ENCODE measurements at places on chromosomes 6 and 20.

GRCh38 chr20:25295386-25296093, 47.7 kb downstream of the PYGB start:
- DNase-seq, result no peak

DNA sequence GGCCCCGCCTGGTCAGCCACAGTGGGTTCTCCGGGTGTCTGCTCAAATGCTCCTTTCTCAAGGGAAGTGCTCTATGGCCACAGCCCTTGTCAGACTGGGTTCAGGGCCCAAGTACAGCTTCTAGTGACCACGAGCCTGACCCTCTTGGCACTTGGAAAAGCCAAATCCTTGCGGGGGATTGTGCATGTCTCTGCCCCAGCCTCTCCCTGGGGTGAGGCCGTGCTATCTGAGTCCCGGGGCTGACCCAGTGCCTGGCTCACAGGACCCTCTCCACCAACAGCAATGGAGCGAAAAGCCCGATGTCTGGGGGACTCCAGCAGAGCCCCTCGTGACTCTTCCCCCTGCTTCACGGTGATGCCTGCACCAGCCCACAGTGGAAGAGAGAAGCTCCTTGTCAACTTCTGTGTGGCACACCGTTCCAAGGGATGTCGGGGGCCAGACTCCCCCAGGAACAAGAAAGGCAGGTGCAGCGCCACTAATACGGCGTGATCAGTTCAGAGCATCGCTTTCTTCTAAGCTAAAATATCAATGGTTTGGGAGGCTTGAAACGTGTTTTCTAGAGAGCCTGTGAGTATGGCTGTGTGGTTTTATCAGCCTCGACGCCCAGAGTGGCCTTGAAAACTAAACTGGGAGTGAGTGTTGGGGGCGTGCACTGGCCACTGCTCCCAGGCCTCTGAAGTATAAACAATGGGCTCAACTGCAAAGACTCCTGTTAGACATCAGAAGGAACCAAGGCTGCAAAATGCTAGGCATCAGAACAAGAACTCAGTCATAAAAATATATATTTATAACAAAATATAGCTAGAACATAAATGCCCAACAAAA, 51.9 kb downstream of the DLL1 start:
- DNase-seq, result no peak

DNA sequence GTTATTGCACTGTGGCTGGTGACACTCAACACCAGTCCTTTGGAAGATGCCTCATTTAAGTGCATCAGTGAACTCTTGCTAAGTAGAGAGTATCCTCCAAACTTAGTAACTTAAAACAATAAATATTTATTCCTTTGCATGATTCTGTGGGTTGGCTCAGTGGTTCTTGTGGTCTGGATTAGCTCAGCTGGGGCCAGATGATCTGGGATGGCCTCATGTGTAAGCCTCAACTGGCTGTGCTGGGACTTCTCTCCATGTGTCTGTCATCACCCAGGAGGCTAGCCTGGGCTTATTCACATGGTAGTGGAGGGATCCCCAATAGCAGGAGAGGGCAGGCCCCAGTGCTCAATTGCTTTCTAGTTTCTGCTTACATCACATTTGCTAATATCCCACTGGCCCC, 8.3 kb downstream of the LRRN4 start:
- DNase-seq, result no peak

DNA sequence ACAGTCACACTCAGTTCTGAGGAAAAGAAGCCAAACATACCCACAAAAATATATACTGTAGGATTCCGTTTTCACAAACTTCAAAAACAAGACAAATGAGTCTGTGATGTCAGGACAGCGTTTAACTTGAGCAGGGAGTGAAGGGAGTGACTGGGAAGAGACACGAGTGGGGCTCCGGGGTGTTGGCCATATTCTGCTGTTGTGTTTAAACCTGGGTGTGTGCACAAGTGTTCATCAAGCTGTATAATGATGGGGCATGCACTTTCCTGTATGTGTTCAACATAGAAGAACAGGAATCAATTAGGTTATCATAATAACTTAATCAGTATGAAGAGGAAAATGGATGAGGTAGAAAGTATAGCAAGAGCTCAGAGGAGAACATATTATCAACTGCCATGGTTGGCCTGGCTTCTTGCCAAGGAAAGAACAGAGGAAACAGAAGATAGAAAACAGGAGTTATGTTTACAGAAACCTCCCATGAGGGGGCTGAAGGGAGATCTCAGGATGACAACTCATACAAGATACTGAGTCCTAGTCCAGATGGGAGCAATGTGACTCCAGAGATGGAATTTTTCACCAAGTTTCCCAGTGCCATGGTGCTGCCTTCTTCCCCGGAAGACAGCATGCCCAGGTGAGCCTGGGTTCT, 15.1 kb upstream of the AFDN start:
- DNase-seq, result peak; percentile 14

DNA sequence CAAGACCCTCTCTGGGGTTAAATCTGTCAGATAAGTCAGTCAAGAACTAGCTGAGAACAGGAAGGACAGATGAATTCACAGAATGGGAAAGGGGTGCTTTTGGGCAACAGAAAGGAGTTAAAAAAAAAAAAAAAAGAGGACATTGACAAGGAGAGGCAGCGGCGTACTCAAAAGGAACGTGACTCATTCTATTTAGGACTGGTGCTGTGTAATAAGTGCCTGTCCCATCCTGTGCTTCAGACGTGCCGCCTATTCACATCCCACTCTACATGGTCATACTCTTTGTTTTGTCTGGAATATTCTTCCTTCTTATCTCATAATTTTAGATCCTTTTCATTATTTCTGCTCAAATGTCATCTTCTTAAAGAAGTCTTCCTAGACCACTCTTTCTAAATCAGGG, 101.1 kb upstream of the EMILIN3 start:
- no peak for DNase-seq

DNA sequence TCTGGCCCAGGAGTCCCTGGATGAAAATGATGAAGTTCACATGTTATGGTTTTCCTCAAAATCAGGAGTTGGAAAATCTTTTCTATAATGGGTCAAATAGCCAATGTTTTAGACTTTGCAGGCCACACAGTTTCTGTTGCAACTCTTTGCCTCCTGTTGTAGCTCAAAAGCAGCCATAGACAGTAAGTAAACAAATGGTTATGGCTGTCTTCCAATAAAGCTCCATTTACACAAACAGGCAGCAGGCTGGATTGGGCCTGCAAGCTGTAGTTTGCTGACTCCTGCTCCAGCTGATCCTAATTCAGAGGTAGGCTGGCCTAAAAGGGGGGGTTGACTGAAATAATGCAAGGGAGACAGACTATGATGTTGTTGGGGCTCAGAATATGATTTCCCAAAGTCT, 33.0 kb downstream of the METTL24 start:
- peak; percentile 64 for DNase-seq

GRCh38 chr6:85756982-85757381, 114.3 kb upstream of the SYNCRIP start:
- peak; percentile 2 for DNase-seq

GRCh38 chr6:134997133-134997995, 47.5 kb upstream of the ALDH8A1 start:
- no peak for DNase-seq

GRCh38 chr20:6142348-6142993, 19.6 kb upstream of the FERMT1 start:
- DNase-seq, result peak; percentile 75

DNA sequence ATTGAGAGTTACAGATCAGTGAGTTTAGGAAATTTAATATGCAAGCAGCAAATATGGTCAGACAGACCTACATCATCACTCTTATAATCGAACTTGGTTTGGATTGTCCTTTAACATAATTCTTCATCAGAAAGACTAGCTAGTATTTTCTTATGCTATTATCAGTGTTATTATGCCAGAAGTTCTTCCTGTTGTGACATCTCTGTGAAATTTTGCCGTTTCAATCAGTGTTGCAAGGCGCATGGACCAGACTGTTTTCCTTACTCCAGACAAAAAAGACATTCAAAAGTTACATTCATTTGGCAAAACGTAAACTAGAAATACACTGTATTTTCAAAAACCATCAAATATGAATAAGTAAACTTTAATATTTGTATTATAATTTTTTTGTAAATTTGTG, 5.7 kb upstream of the TENT5A start:
- no peak for DNase-seq

GRCh38 chr6:69668916-69669315, 127.9 kb downstream of the LMBRD1 start:
- DNase-seq, result no peak

DNA sequence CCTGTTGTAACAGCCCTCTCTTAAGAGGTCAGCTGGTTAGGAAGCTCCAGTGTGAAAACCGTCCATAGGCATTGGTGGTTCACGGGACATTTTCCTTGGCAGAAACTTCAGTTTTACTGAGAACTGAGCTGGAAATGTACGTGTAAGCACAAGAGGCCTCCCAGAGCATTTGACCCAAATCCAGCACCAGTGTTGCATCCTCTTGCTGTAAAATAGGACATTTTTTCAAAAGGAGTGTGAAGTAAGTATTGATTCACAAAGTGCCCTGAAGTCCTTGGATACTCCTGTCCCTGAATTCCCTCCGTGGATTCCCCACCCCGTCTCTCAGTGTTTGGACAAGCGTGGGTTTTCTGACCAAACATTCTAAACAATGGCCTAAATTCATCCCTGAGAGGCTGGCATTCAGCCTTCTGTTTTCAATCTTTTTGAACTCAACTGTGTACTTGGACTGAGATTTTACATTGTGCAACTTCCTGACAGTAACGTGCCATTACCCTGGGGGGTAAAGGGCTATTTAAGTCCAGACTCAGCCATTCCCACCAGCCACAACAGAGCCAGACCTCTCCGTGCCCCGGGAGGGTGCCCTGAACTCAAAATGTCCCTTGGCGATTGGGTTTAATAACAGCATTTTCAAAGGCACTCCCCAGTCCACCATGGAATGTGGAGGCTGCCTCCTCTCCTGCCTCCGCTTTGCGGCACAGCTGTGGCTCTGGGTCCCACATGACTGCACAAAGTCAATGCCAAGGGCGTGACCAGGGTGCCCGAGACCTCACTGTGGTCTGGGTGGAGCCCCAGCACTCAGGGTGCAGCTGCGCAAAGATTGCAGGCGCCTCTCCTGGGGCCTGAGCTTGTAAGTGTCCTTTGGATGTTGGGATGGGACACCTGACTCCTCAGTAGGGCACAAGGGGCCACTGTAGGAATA, 92.7 kb upstream of the AFDN start:
- DNase-seq, result peak; percentile 41

GRCh38 chr20:56451056-56451765, 17.2 kb upstream of the RTF2 start:
- no peak for DNase-seq

All from NCI-H1092 treated with DMSO at 0.1 percent for 48 hours (cell line).